ENCODE measurements at places on chromosomes 12 and 14.

- DNase-seq: peak; percentile 91
These were observed 653.9 kb upstream of the TBX3 start for GRCh38 chr12:115337693-115338543.

- DNase-seq: peak; percentile 11
These were observed 44.4 kb downstream of the AEBP2 start for GRCh38 chr12:19483727-19484126.

GRCh38 chr14:72643317-72643801, 250.5 kb downstream of the DPF3 start:
- DNase-seq: peak; percentile 97

DNA sequence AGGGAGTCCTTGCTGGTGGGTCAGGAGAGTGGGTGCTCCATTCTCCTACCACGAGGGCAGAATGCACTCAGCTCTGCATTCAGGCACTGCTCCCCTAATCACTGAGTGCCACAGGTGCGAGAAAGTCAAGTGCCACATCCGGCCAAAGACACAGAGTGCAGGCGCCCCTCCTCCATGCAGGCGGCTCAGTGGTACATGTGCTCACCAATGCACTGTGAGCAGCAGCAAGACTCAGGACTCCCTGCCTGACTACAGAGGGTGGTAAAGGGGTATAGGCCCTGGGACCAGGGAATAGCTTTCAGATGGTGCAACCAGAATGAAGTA, 32.9 kb downstream of the ZFYVE21 start:
- no peak for DNase-seq

- no peak for DNase-seq
These were observed 64.2 kb downstream of the SPRING1 start for GRCh38 chr12:116673681-116674111.
